ENCODE measurements at places on chromosomes 5 and 9. TPM values are rescaled to one million over a fixed set of nuclear protein-coding genes. Genes with fewer than 3 reads are reported as not detected.

Gene ZNF462
- 2.0 TPM for polyA plus RNA-seq

Gene PHF24
- polyA plus RNA-seq: not detected

Gene HTR4
- polyA plus RNA-seq: 8.7 TPM

Gene GARIN3
- polyA plus RNA-seq: not detected

Gene SLIT3
- polyA plus RNA-seq: 5.3 TPM

Gene TCF7
- 9.7 TPM for polyA plus RNA-seq

Gene IL9
- polyA plus RNA-seq: not detected

Gene SURF4
- 225 TPM for polyA plus RNA-seq

Gene ACSL6
- 3.5 TPM for polyA plus RNA-seq

Gene SYK
- 29.7 TPM for polyA plus RNA-seq

Gene CCDC152
- polyA plus RNA-seq: 4.1 TPM

Gene TAF11L11
- polyA plus RNA-seq: not detected

Gene TTC23L
- not detected for polyA plus RNA-seq

Gene PPP1R26
- polyA plus RNA-seq: 6.5 TPM

Gene CCIN
- polyA plus RNA-seq: not detected

Gene NUTM2G
- not detected for polyA plus RNA-seq
